Activated CD4-positive, alpha-beta T cell treated with anti-CD3 and anti-CD28 coated beads, Interleukin-2, amount 50 U/mL, for 1 hour (primary cell): ENCODE measurements at places on chromosomes 5 and 9.

- DNase-seq: no peak
These were observed 504.5 kb downstream of the NR2F1-AS1 start for GRCh38 chr5:93076566-93076965.

GRCh38 chr9:78363221-78363620 lies 66.3 kb downstream of the PSAT1 start:
- DNase-seq: no peak

DNA sequence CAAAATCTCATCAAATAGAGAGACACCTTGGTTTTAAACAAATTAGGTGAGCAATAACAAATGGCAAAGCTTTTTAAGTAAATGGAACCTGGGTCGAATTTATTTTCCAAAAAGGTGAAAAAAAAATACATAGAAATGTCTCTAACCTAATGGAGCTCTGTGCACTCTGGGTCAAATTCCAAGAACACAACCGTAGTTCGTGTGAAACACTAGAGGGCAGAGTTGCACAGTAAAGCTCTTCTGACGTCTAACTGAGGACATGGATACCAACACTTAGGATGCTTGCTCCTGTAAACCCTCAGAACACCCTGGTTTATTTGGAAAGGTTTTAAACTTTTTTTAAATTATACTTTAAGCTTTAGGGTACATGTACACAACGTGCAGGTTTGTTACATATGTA lies 18.9 kb downstream of the MARCHF11 start:
- no peak for DNase-seq

- DNase-seq: no peak
These were observed 132.0 kb downstream of the LIFR start for GRCh38 chr5:38424148-38425060.

DNA sequence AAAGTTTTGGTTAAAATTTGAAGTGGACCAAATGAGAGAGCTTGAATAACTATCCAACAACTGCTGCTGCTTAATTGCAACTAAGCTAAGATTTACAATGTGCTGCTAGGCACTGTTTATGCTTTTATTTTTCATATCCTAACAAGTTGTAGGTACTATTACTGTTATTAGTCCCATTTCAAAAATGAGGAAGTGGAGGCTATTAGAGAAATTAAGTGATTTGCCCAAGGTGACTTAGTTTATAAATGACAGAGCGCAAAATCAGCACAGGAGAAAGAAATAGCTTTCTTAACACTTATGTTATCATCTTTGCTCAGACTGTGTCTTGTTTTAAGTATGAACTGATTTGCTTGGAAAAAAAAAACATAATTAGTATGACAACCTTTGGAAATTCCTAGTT lies 23.1 kb downstream of the WDR36 start:
- no peak for DNase-seq

DNA sequence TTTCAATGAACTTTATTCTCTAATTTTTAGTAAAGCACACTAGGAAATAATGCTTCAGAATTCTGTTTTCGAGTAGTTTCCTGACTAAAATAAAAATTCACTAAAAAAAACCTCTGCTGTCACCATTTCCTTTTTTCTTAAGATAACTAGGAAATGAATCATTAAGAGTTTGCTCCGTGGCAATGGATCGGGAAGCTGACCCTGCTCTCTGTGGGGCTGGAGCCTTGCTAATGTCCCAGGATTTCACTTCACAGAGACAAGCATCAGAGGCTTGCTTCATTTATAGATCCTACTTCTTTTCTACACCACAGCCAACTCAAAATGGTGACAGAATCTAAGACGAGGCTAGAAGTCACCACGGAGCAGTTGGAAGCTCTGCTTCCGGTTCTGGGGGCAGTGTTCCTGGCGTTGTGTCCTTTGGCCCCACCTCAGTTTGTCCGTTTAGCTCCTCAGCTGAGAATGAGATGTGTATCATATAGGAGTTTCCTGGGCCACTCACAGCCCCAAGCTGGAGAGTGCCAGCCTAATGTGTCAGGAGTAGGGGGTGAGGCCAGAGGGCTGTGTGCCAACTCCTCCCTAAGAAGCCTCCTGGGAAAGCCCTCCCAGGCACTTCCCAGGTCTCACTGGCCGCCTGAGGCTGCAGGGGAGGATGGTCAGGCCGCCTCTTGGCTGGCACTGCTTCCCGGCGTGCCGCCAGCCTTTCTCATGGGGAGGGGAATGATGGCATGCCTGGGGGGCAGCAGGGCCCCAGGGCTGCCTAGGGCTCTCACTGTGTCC lies 19.6 kb downstream of the TENT4A start:
- no peak for DNase-seq

DNA sequence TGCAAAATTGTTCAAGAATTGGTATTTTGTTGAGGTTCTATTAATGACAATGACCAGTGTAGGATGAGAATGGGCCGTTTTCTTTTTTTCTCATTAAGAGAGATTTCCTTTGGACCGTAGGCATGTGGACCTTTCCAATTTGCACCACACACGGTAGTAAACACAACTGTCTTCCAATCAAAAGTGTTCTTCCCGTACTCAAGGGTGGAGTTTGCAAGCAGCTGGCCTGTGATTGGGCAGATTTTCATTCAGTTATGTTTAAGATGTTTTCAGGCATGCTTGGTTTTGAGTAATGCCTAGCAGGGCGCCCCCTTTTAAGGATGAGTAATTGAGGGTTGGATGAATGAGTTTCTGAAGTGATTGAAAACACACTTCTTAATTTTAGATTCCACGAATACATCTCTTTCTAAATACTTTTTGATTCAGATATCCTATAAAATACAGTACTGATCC lies 2.5 kb downstream of the KDM3B start:
- DNase-seq: peak; percentile 40

- DNase-seq: no peak
These were observed 251.0 kb downstream of the DENND1A start for GRCh38 chr9:123678878-123679329.

DNA sequence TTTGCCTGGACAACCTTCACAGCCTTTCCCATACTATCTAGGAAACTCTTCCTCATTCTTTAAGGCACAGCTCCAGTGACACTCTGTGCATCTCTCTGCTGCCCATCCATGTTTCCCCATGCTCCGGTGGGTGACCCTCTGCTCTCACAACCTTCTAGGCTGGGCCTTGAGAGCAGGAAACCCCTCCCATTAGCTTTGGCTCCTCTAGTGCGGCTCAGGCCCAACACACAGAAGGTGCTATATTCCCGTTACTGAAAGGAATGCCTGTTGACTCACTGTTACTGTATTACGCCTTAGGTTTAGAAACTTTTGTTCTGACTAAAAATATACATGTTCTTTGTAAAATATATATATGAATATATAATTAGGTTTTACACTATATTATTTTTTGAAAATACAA lies 8.1 kb upstream of the CCL28 start:
- no peak for DNase-seq

GRCh38 chr5:145999208-145999607 lies 62.8 kb downstream of the SH3RF2 start:
- DNase-seq: no peak

DNA sequence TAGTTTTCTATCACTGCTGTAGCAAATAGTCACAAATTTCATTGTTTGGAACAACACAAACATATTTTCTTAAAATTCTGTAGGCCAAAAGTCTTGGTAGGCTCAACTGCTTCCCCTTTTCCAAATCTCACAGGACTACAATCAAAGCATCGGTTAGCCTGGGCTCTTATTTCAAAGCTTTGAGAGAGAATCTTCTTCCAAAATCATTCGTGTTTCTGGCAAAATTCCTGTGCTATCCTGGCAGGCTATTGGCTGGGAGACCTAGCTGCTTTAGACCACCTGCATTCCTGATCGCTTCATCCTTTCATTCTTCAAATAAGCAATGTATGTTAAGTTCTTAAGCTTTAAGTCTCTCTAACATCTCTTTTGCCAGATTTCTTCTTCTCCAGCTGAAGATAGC lies 629.8 kb upstream of the CDH18 start:
- DNase-seq: no peak

- no peak for DNase-seq
These were observed 42.7 kb upstream of the PLPP1 start for GRCh38 chr5:55577353-55578060.

DNA sequence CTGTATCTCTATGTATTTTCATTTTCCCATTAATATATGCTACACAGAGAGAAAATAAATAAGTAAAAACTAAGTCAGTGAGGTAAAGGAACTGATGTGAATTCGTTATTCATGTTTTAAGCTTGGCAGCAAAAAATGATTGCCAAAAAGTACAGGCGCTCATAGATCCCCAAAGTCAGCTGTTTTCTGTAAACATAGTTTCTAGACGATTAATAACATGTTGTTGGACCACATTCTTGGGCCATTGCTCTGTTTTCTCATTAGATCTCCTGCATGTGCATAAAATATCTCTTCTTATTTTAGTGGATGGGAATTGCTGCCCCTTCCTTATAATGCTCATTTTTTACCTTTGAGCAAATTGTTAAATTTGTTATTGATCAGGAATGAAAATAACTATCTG lies 215.2 kb downstream of the TLE1 start:
- no peak for DNase-seq

DNA sequence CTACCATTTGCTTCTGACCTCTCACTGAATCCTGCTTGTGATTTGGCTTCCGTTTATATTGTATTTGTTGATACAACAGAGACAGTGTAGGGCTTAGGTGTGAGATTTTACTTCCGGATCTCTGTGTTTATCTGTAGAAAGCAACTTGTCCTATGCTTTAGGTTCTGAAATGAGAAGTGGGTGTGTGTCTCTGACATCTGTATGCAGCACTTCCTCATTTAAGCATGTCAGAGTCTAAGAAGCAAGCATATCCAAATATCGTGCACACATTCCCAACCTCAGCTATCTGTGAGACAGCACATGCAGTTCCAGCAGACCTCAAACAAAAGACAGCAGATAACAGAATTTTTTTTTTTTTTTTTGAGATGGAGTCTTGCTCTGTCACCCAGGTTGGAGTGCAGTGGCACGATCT lies 16.3 kb downstream of the KLF9 start:
- no peak for DNase-seq

DNA sequence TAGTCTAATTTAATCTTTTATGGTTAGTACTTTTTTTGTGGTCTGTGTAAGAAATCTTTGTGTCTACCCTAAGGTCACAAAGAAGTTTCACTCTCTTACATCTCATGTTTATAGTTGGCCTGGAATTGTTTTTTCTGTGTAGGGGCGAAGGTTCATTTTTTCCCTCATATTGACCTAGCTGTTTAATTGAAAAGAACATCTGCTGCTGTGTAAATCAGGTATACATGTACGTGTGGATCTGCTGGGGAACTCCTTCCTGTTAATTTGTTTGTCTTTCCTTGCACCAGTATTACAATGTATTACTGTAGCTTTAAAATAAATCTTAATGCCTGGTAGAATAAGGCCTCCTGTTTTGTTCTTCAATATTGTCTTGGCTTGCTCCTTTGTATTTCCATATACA lies 37.8 kb downstream of the EXOSC2 start:
- DNase-seq: no peak

DNA sequence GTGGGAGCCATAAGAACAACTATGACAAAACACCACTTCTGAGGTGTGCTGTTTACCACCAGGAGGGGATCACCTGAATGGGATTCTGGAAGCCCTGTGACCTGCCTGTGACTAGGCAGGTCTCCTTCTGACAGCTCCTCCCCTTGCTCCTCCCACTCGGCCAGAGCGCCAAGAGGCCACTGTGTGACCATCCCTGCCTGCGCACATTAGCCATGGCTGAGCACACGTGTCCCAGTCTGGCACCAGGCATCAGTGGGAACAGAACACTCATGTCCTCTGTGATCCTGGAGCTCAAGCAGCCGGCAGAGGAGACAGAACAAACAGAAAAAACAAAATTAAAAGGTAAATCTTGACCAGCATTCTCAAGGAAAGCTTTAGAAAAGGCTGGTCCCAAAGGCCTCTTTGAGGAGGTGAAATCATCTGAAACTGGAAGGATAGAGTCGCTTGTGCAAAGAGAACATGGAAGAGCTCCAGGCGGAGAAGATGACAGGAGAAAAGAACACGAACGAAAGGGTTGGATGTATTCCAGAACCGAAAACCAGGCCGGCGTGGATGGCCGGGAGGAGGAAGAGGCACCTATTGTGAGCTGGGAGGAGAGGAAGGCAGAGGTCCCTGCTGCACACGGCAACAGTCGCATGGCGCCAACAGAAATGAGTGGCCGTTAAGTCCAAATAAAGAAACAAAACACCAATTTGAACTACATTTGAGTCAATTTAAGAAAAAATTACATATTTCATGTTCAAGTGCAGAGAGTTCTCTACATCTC lies 5.1 kb downstream of the MED10 start:
- no peak for DNase-seq

- DNase-seq: no peak
These were observed 25.6 kb downstream of the ISOC1 start for GRCh38 chr5:129120158-129120581.

- DNase-seq: no peak
These were observed 237.5 kb downstream of the GADD45G start for GRCh38 chr9:89842267-89842768.
